ENCODE measurements at places on chromosomes 6 and 20. TPM values are rescaled to one million over a fixed set of nuclear protein-coding genes. Genes with fewer than 3 reads are reported as not detected.

GRCh38 chr6:82739303-82739702, 326.3 kb downstream of the UBE3D start:
- peak; percentile 55 for ATAC-seq

Gene ABHD16B
- total RNA-seq = not detected

Gene TP53INP2
- total RNA-seq = 9.1 TPM

DNA sequence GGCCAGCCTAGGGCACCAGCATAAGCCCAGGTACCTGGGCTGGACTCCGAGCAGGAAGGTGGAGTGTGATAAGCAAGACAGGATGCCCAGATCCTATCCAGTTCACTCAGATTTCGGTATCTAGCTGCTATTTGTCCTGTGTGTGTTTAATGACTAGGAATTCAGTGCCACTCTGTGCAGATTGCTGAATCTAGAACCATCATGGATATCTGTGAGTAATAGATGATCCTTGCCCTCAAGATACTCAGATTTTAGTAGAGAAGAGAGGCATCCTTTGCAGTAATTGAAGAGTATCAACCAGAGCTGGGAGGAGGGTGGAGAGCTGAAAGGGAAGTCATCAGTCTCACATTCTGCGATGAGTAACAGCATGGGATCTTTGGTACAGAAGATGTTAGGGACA, 155.0 kb upstream of the ARID1B start:
- no peak for ATAC-seq

Gene GRM4
- 3.0 TPM for total RNA-seq

DNA sequence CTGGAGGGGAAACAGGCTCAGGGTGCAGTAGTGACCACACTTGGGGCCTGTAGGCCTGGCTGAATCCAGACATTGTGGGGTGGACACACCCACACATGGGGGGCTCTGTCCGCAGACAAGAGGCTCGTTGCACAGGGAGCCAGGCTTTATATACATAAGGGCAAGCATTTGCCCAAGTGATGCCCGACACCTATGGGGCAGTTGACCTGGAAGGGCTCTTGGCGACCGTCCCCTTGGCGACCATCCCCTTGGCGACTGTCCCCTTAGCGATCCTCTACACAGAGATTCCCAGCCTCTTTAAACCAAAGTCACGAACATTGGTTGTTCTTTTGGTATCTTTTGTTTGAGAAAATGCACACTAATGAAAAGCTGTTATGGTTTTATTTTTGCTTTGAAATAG, 2.7 kb downstream of the TOX2 start:
- ATAC-seq = no peak

GRCh38 chr6:118663993-118664985, 12.9 kb upstream of the CEP85L start:
- no peak for ATAC-seq

DNA sequence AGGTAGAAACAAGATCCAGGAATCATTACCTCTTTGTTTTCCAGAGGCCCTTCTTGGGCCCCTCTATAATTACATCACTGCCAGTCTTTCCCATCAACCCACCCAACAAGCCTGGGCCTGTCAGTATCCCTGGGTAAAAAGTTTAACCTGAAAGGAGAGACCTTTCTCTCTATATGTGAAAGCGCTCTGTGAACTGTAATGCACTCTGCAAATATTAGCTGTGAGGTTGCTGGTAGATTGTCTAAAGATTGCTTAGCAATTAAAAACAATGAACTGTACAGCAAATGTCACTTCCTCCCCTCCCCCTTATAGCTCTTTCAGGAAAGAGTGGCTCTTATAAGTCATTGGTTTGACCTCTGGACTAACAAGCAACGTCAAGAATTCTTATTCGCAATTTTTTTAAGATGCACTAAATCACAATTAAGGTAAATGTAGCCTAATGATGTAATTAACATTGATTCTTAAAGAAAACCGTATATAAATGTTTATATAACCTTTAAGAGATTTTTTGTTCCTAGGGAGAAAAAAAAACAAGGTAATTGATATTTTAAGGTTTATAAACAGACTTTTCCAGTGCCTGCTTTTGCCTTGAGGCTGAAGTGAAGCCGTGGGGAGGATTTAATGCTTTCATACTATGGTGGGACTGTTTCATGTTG, 18.4 kb downstream of the ECT2L start:
- ATAC-seq = peak; percentile 63

GRCh38 chr6:63790334-63790733, 154.7 kb downstream of the PHF3 start:
- no peak for ATAC-seq

- ATAC-seq = no peak
Observed at GRCh38 chr6:23081701-23082100, 512.3 kb downstream of the HDGFL1 start.

GRCh38 chr20:18728870-18729224, 84.7 kb upstream of the SCP2D1 start:
- no peak for ATAC-seq

DNA sequence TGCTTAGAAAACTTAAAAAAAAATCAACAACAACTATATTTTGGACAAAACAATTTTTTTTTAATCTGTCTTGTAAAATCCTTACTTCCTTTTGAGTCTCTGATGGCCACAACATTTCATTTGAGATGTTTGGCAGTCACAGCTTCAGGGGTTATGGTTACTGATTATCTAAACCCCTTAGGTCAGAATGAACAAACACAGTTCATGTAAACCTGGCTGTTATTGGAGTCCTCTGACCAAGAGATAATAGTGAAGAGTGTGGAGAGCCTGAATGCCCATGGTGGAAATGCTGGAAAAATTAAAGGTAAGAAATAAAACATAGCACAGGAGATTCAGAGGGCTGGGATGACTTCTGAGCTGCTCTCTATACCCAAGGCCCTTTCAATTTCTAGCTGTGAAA, 38.2 kb downstream of the TMX4 start:
- ATAC-seq = no peak

DNA sequence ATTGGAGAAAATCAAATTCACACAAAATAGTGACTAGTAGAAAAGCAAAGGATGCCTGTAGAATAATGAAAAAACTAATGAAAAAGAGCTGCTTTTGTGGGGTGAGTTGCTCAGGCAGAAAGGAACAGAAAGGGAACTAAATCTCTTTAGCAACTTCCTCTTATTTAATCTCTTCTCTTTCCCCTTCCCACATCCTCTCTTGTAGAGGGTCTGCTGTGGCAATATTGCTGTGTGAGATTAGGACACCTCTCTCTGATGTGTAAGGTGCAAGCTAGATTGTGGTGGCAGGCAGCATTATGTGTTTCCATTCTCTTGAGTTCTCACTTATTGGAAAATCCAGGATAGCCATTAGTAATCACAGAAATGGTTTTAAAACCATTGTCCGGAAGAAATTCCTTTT, 49.7 kb downstream of the SYNE1 start:
- ATAC-seq = no peak

Gene ADGRF5
- 2.0 TPM for total RNA-seq

DNA sequence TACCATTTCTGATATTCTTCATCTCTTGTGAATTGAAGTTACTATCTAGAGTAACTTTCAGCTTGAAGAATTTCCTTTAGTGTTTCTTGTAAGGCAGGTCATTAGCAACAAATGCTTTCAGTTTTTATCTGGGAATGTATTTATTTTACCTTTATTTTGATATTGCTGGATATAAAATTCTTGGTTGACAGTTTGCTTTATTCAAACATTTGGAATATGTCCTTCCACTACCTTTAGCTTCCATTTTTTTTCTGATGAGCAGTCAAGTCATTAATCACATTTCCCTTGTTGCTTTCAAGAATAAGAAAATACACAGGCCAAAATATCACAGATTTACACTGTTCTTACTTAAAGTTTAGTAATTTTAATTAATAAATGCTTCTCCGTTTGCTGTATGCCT, 5.7 kb upstream of the NELFCD start:
- no peak for ATAC-seq

DNA sequence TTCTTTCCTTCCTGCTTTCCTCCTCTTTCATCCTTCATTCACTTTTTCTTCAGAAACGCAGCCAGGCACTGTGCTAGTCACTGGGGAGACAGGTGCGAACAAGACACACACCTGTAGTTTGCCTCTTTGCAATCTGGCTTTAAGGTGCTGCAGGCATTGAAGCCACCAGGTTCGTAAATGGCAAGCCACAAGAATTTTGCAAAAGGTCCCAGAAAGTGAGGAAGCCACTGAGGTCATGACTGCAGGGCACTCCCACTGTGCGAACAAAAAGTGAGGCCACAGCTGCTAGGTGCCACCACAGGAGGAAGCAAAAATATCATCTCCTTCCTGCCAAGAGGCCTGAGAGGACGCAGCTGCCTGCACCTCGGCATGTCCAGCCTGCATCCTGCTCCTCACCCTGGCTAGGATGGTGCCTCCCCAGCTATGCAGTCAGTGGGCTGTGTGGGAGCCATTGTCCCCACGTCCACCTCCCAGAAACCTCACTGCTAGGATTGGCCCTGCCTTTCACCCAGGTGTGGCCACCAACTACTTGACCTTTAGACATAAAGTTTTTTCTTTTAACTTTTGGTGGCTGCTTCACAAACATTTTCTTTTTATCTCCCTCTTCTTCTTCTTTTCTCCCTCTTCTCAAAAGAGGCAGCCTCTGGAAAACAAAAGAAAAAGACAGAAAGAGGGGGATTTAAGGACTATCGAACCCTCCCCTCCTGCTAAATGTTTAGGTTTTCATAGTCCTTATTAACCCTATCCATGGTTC, 230.8 kb downstream of the BCAS1 start:
- no peak for ATAC-seq

DNA sequence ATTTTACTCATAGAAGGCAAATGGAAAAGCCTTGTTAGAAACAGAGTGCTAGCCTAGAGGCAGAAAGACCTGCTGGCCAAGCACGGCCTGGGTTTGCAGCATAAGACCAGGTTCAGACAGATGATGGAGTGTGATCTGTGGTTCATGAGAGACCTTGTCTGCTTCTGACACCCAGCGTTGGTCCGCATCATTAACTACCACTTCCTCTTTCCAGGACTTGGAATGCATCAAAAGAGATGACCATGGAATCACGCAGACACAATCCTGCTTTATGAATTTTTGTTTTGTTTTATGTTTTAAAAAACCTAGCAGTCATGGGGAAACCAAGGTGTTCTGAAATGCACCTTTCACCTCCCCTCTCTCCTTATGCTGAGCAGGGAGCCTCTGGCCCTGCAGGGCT, 76.8 kb upstream of the SYNDIG1 start:
- ATAC-seq = no peak

Gene FILIP1
- total RNA-seq = 4.1 TPM

- ATAC-seq = no peak
Observed at GRCh38 chr6:137944793-137945498, 77.9 kb downstream of the TNFAIP3 start.

DNA sequence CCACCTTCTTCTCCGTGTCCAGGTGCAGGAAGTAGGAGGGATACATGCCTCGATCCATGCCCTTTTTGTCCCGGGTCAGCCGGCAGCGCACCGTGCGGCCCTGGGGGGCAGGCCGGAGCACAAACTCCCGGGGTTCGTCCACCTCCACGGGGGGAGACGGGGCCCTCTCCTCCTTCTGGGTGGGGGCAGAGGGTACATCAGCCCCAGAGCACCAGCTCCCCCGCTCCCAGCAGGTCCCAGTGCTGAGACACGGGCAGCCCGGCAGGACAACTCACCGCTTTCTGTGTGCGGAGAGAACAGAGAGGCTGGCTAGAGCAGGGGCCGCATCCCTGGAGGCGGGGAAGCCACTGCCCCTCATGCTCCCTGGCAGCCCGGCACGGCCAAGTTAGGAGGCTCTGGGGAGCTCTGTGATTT, 6.7 kb downstream of the TULP1 start:
- no peak for ATAC-seq

Gene C20orf144
- total RNA-seq = 0.96 TPM

- peak; percentile 73 for ATAC-seq
Observed at GRCh38 chr6:45512717-45513116, 135.0 kb upstream of the SUPT3H start.

GRCh38 chr6:135145063-135145800, 35.9 kb upstream of the MYB start:
- ATAC-seq = no peak

GRCh38 chr6:30029588-30029987, 31.5 kb upstream of the POLR1H start:
- no peak for ATAC-seq

DNA sequence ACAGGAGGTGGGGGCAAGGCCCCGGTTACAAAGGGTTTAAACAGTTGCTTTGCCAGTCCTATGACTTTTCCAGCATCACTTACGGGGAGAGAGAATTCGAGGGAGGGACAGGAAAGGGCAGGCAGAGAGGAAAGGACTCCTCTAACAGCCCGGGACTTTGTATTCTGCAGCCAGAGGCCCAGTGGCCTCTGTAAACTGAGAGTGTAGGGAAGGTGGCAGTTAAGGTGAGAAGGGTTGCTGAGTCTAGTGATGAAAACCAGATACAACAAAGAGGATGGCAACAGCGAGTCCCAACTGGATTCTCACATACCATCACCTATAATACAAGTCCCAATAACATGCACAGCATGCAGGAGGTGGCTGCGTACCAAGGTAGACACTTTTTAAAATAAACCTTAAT, 13.5 kb downstream of the PLAGL2 start:
- ATAC-seq = no peak

Gene BTN1A1
- total RNA-seq = 0.22 TPM
